Activated naive CD4-positive, alpha-beta T cell treated with anti-CD3 and anti-CD28 coated beads for 36 hours (primary cell): ENCODE measurements at places on chromosomes 3 and 15.

DNA sequence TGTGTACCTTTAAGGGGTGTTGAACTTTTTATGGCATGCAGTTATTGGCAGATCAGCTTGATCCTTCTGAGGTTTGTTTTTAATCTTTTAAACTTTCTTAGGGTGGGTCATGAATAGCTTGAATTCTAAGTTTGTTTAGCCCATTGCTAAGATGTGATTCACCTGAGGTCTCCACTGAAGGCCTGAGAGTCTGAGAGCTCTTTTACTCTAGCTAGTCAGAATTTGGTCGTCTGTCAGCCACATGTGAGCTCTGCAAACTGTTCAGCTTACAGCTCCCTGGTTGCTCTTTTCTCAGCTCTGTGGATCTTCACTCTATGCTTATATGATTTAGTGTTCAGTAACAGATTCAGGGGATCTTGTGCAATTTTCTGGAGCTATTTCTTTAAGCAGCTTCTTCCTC, 161.3 kb downstream of the ABHD5 start:
- no peak for DNase-seq

GRCh38 chr15:42759093-42759492, 22.2 kb upstream of the CDAN1 start:
- no peak for DNase-seq

DNA sequence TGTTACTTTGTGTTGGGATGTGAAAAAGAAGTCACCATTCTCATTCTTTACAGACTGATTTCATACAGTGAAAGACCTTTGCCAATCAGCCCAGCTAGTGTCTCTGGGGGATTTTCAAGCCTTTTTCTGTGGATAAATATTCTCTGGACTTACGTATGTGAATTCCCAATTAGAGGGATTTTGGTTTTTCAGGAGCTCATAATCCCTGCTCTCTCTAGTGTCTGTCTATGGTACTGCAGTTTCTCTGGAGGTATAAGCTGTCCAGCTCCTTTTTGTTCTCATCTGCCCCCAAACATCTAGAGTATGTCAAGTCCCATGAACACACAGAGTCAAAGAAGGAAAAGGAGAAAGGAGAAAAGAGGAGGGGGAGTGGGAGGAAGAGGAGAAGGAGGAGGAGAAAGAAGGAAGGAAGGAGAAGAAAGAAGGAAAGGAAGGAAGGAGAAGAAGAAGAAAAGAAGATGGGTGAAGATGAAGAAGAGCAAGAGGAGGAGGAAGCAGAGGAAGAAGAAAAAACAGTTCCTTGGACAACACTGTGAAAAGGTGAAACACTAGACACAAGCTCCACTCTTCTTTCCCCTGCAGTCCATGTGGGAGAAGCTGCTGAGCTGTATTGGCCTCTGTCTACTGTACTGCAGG, 218.6 kb downstream of the GREM1 start:
- DNase-seq: no peak

DNA sequence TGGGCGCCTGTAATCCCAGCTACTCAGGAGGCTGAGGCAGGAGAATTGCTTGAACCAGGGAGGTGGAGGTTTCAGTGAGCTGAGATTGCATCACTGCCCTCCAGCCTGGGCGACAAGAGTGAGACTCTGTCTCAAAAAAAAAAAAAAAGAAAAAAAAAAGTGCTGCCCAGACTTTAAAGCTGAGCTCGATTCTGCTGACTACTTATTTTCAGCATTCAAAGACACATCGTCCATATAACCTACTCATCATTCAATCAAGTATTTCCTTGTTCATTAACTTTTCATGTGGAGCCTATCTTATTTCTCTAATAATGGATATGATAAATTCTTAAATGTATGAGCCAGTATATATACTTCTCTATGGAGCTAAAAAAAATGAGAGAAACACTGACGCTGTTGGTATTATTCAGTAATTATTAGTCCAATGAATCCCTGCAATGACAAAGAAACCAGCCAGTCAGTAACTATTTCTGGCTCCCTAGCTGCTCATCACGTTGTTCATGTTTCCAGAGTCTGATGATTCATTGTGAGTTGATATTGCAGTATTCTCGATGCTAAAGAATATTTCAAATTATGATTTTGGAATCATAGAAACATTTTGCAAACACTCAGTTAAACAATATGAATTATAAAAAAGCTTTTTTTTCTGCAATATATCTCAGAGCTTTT, 111.9 kb downstream of the RAP2B start:
- no peak for DNase-seq

DNA sequence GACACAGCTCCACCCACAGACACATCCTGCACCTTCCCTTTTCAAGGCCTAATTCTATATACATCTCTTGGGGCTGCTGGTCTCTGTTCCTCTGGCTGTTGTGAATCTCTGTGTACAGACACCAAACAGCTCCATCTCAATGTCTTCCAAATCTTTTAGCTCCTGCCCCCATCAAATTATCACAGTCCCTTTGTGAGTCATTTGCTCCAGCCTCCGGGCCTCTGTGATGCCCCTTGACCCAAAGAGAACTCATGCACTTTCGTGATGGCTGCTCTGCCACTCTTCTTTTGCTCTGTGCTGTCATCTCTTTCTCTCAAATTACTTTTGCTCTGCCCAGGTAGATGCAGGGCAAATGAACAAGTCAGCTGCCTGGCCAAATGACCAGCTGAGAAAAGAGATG, 369.0 kb upstream of the CDIN1 start:
- no peak for DNase-seq

DNA sequence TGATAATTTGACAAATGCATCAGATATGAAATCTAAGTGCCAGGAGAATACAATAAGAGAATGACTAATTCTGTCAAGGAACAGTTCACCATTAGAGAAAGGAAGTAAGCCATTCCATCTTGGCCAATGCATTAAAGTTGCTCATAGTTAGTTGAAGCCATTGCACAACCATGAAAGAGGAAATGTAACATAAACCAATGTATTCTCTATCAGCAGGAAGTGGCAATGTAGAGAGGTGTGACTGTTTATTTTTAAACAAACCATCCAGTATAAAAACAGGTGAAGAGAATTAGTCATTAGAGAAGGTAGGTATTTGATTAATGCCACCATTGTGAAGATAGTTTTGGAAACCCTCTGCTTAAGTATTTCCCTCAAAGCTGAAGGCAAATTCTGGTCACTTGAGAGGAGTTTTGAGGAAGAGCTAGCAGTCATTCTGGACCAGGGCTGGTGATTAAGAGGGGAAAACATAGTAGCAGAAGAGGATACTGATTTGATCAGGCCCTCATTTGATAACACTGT, 10.7 kb upstream of the ANXA2 start:
- DNase-seq: no peak

GRCh38 chr3:112086076-112086854, at the start of gene C3orf52:
Gene C3orf52 (plus strand): TSS chr3:112086389. CDS start chr3:112086408, 19 bp downstream.
- peak; percentile 63 for DNase-seq

DNA sequence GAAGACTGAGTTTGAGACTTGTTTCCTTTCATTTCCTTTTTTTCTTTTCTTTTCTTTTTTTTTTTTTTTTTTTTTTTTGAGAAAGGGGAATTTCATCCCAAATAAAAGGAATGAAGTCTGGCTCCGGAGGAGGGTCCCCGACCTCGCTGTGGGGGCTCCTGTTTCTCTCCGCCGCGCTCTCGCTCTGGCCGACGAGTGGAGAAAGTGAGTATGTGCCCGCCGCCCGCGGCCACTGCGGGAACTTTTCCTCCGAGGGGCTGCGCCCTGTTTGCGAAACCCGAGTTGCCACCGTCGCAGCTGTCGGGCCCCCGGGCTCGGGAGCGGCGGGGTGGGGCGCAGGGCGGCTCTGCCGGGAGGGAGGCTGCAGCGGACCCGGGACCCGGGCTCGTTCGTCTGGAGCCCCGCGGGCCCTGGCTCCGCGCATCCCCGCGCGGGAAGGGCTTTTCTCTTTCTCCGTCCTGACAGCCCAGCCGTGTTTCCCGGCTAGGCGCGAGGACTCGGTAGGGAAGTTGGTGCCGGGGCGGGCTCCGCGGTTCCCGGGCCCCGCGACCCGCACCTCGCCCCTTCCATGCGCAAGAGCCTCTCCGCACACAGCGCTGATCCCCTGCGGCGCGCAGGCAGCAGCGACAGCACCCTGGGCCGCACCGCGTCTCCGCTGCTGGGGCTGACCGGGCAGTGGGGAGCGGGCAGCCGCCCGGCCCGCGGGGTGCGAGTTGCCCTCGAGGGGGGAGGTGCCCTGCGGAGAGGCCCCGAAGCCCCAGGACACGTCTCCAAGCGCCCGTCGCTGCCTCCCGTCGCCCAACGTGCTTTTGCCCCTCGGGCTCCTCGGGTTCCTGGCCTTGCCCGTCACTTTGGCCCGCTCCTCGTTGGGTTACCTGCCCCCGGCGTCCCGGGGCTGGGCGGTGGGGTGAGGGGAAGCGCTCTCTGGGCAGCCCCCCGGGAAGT, 1.4 kb downstream of the IGF1R start:
- peak; percentile 52 for DNase-seq

DNA sequence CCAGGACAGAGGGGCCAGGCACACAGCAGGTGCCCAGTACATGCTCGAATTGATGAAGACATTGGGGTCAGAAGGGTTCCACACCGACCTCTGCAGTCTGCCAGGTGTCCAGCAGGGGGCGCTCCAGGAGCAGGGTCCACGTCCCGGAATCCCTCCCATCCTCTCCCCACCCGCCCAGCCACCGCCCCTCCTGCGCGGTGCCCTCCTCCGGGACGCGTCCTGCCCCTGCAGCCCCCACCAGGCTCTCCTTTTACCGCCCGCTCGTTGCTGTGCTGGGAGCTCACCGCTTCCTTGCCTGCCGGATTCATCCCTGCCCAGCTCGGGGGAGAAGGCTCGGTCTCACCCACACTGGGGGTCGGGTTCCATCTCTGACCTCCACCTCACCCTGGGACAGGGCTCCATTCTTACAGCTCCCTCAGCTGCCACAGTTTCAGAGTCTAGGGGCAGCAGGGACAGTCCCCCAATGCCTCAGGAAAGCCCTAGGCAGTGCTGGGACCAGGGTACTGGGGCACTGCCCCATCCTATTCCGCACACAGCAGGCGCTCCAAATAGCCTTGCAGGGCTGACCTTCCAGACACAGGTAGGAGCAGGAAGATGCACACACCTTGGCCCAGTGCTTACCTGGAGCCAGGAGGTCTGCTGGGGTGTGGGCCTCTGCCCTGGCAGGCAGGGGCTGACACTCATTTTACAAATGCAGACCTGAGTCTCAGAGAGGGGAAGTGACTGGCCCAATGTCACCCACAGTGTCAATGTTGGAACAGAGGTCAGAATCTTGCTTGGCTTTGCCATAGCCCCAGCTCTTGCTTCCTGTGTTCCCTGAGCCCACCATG, 31.0 kb downstream of the GRIP2 start:
- peak; percentile 82 for DNase-seq

DNA sequence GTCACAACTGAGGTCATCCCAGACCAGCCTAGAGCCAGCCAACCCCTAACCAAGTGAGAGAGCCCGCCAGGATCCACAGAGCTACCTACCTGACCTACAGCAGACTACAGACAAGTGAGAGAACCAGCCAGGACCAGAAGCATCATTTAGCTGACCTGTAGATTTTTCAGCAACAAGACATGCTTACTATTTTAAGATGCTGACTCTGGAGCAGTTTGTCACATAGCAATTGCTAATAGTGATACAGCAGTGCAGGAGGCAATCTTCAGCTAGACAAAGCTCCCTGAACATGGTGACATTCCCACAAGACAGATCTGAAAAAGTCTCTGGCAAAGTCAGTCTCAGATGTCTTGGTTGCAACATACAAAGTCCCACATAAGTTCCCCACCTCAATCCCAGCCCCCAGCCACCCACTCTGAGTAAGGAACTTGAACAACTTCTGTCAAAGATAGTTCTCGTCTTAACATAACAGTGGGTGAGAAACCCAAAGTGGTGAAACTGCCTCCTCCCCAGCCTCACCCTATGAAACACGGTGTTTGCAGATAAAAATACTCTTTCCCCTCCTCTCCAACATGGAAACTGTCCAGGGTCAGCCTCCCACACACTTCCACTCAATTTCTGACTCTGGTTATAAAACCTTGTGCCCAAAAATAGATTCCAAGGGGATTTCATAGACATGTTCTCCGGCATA, 120.3 kb upstream of the SLC6A11 start:
- DNase-seq: no peak

- DNase-seq: no peak
Measured at GRCh38 chr3:15387171-15387581, 40.2 kb downstream of the METTL6 start.

GRCh38 chr15:96170979-96171739, 159.3 kb upstream of the NR2F2 start:
- no peak for DNase-seq

GRCh38 chr3:63809607-63810006, 9.5 kb upstream of the C3orf49 start:
- DNase-seq: no peak

DNA sequence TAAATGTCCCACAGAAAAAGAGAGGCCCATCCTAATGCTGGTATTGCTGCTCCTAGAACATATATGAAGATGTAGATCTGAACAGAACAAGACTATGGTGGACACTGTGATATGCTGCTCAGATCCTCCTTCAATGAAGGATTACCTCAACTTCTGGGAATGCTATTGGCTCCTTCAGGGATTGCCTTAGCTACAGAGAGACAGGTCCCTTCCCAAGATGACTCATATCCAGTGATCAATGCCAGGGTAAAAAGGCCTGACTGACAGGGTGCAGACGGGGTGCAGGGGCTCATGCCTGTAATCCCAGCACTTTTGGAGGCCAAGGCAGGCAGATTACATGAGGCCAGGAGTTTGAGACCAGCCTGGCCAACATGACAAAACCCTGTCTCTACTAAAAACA, 20.5 kb upstream of the STAG1 start:
- no peak for DNase-seq

DNA sequence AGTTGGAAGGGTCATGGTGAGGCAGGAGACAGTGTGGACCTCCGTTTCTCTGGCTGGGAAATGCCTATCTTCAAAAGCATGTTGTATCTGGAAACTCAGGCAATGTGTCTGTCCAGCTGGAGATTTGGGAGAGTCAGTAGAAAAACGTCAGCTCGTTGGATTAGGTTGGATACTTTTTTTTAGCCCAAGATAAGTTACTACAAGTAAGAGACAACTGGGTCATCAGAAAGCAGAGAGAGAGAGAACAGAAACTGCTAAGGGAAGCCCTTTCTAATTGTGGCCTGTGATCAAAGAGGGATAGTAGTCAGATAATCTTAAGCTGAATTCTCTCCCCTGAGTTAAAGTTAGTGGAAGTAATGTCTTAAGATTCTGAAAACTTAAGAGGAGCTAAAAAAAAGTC, 78.9 kb upstream of the ZNF280D start:
- no peak for DNase-seq

DNA sequence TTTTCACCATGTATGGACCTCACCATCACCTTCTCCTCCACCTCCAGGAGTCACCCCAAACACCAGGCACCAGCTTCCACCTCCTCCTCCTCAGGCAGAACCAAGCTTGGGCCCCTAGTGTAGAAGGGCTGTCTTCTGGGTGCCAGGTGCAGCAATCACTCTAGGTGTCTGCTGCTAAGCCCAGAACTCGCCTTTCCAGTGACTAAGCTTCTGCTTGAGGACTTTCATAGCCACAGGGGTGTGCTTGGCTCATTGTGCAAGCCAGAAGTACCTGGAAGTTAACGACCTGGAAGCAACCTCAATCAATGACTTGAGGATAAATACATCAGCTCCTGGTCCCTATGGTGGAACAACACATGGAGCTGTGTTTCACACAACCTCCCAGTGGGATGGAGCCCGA, 49.8 kb upstream of the PXYLP1 start:
- no peak for DNase-seq

- no peak for DNase-seq
Measured at GRCh38 chr3:145869958-145870357, 291.0 kb downstream of the PLOD2 start.
